ENCODE measurements at places on chromosomes 5 and 9.

DNA sequence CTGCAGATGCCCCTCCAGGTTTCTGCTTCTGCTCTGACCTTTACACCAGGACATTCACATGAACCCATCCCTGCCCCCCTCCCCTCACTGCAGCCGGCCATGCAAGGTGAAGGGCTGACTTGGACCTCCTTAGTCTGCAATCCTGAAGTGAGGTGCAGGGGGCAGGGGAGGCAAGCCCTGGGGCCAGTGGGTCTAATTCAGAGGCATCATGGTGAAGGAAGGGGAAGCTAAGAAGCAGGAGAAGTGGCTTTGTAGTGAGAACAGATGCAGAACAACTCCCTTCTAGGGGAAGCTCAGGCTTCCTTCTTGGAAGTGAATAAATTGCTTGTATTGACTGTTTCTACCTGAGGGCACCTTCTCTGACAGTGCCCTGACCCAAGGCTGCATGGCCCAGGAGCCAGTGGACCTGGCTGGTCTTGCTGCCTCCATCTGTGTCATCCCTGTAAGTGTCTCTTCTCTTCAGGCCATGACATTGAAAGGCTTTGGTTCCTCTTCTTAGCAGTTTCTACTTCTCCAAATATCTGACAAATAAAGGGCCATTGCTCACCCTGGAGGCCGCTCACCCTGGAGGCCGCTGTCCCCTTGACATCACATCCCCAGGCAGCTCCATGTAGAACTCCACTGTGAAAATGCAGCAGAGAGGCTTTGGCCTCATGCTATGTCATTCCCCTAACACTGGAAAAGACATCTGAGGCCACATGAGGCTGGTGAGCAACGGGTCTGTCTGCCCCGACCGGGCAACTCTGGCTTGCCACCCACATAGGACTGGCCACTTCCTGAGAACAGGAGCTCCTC is 55.3 kb downstream of the GADD45G start:
- no peak for DNase-seq

GRCh38 chr5:19608444-19609002 is 379.5 kb downstream of the CDH18 start:
- no peak for DNase-seq

- DNase-seq, result no peak
Measured at GRCh38 chr9:89749500-89750116, 144.8 kb downstream of the GADD45G start.

- DNase-seq, result no peak
Measured at GRCh38 chr5:133370904-133371303, 241.4 kb downstream of the FSTL4 start.

- DNase-seq, result no peak
Measured at GRCh38 chr5:19301271-19301670, 686.7 kb downstream of the CDH18 start.

DNA sequence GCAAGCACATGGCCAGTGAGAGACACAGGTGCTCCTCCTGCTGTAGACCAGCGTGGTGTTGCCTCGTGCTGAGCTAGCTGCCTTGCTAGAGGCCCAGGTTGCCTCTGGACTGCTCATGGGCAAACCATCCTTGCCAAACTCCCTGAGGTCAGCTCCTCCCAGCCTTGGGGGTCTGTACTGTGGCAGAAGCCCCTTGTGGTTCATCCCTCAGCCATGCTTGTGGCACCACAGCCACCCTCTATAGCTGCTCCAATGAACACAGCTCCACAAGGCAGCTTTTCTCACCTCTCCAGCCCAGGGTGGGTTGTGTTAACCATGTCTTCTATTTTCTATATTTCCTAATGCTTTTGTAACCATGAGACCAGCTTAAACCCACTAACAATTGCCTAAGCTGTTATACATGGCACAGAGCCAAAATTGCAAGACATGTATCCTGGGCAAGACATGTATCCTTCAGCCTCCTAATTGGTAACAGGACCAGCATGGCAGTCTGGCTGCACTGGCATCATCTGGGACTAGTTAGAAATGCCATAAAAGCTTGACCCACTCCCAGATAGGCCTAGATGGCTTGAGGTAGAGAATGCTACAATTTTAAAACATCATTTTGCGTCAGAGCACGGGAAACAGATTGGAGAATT is 183.1 kb upstream of the S1PR3 start:
- DNase-seq, result no peak

DNA sequence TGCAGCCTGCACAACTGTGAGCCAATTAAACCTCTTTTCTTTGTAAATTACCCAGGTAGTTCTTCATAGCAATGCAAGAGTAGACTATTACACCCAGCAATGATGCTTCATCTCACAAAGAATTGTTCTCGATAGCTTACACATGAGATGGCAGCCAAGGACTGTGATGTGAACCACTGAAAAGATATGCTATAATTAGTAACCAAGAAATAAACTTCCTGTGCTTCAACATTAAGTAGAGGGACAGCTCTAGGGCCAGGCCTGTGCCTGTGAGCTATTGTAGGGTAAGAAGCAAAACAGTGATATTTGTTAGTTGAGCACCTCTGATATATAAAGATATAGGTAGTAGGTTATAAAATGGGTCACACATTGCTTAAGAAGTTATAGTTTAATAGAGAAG is 41.8 kb upstream of the DPYSL3 start:
- no peak for DNase-seq

DNA sequence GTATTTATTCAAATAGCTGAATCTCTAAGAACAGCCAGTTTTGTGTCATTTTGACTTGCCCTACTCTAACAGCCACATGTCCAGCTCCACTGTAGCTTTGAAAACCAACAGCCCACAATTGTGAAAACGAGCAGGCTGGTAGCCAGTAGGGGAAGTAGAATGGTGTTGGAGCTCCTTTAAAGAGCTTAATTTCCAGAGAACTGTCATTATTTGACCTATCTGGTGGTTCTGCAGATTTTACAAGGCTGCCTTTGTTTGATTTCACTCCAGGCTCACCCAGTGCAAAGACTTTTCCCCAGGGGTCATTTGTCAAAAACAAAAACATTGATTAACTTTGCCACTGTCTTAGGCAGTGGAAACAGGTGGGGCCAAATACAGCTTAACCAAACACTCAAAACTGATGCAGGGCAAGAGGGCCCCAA is 3.2 kb upstream of the PJA2 start:
- DNase-seq, result no peak

- DNase-seq, result no peak
Measured at GRCh38 chr5:148855249-148856008, 29.0 kb downstream of the ADRB2 start.

DNA sequence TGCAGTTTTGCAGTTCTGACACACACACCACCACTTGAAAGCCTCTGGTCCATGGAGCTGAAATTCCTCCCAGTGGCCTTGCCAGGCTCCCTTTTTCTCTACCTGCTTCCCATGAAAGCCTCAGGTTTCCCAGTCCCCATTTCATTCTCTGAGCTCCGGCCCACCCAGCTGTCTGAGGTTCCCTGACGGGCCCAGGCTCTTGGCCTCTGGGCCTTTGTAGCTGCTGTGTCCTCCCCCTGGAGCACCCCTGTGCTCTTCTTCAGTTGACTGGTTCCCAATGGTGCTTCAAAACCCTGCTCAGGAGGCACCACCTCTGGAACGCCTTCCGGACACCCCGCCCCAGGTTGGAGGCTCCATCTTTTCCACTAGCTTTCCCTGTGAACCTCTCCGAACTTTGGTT is 155.9 kb upstream of the SHB start:
- no peak for DNase-seq

DNA sequence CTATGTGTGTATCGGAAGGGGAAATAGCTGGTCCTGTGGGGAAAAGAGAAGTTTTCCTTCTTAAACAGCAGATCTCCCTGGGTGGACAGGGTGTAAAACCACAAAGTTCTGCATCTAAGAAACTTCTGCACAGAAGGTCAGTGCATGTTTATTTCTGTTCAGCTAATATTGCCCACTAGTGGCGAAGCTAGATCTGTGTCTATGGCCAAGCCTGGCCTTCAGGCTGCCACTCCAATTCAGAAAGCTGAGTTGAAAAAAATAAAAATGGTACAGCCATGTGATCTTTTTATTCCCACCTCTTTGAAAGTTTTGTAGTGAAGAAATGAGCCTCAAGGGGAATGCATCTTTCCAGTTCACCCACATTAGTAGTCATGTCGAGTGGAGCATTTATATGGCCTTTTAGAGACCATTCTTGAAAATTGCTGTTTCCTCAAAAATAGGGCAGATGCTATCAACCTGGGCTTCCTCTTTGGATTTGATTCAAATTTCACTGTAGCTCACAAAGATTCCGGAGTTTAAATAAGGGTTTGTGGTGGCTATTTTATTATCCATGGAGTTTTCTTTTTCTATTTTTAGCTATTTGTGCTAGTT is 488.0 kb downstream of the PRELID2 start:
- DNase-seq, result no peak

DNA sequence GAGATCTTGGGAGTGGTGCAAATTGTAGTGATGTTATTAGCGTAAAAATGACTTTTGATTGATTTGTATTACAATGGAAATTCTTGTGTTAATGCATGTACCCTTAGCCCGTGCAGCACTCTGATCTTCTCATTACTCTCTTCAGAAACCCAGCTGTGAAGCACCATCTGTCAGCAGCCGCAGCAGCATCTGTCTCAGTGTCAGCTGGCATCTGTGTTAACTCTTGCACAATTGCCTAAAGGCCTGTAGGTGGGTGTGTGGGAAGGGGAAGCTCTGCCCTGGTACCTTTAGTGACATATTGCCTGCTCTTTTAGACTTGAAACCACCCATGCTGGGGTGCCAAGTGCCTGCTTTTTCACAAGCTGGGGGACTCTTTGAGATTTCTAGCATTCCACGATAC is 101.3 kb downstream of the FBXL7 start:
- DNase-seq, result no peak

GRCh38 chr5:59763541-59763940 is 130.0 kb downstream of the PDE4D start:
- DNase-seq, result no peak

GRCh38 chr5:976849-977751 is 31.5 kb upstream of the NKD2 start:
- no peak for DNase-seq

GRCh38 chr5:56055859-56056258 is 61.1 kb upstream of the IL6ST start:
- no peak for DNase-seq

DNA sequence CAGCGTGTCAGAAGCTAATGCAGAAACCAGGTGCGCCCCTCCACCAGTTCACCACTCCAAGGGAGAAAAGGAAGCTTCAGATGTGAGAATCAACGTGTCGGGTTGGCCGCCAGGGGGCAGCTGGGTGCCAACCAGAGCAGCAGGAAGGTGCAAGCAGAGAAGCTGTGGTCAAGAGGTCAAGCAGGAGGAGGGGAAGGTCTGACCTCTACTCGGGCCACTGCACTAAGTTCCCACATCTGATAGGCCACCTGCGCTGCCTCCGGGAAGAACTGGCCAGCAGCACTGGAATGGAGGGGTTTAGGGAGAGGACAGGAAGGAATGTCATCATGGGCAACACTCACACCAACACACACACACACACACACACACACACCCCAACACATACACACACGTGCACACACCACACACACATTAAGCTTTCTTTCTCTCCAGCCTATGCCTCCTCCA is 31.4 kb downstream of the ANXA6 start:
- DNase-seq, result peak; percentile 68

DNA sequence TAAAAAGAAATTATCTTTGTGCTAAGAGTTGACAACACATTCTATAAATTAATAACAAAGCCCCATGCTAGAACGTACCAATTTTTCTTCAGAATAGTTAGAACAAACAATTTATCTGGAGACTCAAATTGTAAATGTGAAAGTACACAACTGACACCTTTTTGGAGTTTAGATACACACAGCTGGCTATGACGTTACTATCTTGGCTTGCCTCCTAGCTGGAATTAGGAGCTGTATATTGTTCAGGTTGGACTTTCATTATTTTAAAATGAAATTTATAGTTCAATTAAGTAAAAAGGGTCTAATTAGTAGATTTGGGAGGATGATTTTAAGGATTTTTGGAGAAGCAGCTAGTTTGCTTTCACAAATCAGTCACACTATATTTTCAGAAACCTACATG is 393.9 kb upstream of the RIOK2 start:
- no peak for DNase-seq

GRCh38 chr9:38319496-38320173 is 72.9 kb upstream of the ALDH1B1 start:
- DNase-seq, result no peak

DNA sequence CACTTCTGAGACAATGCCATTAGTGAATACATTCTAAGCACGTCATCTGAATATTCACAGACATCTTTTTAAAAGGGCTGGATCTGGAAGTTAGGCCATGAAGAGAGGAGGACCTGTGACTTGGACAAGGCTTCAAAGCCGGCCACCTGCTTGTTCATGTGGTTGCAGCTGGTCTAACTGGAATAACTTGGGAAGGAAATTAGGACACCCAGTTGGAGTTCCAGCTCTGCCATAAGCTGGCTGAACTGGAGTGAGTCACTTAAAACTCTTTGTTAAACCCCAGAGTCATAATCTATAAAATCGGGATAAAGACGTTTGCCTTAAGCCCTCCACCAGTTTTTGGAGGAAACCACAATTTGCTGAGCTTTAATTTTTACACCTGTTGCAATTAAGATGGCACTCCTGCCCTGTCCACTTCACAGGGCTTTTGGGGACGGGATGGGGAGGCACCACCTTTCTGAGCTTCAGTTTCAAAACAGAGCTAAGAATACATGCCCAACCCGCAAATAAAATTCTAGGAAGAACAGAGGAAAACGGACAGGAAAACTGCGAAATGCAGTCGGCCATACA is 536 bp upstream of the STX17 start:
- DNase-seq, result no peak

DNA sequence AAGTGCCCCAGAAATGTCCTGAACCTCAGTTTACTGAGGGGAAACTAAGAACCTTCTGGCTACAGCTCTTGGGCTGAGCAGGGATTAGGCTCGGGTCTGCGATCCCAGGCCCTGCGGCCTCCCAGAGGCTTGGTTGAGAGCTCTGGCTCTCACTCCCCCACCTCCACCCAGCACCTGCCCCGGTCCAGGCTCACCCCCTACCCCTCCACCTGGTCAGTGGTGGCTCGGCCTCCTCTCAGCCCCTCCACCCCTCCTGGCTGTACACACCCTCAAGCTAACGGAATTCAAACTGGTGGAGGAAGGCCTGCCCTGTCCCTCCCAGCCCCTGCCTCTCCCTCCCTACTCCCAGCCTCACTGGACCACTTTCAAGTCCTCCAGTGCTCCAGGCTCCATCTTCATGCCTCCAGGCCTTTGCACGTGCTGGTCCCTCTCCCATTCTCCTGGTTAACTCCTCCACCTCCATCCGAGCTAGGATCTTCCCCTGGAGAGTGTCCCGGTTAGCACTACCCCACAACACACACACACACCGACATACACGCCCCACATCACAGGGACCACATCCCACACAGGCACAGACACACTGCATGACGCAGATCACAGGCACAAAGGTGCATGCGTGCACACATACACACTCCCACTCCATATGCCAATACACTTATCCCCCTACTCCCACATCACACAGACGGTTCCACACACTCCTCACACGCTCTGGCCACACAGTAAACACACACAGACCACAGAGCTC is 130.9 kb downstream of the C9orf50 start:
- peak; percentile 67 for DNase-seq

- no peak for DNase-seq
Measured at GRCh38 chr5:12793373-12793772, 889.1 kb upstream of the CTNND2 start.

DNA sequence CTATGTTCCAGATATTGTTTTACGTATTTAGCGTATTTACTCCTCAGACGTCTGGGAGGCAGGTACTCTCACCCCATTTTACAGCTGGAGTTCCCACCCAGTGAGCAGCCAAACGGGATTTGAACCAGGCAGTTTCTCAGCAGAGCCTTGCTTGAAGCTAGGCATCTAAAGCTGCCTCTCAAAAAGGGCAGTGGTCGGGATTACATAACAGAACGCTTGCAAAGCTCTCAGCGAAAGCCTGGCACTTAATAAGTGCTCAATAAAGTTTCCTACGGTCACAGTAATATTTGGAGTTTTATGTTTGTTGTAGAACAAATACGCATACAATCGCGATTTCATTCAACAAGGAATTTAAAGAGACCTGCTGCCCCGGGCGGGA is 286 bp upstream of the BSPRY start:
- no peak for DNase-seq

Data from activated CD8-positive, alpha-beta memory T cell treated with anti-CD3 and anti-CD28 coated beads, Interleukin-2, amount 50 U/mL, for 4 hours (primary cell).